ENCODE measurements at places on chromosomes 12 and 14. TPM values are rescaled to one million over a fixed set of nuclear protein-coding genes. Genes with fewer than 3 reads are reported as not detected.

Gene TNFAIP2
- not detected for total RNA-seq

Gene HCAR1
- total RNA-seq = not detected

Gene SSPN
- total RNA-seq = not detected

Gene RAB15
- 0.83 TPM for total RNA-seq

Gene GUCY2C
- 0.48 TPM for total RNA-seq

Gene GTF2H3
- total RNA-seq = 72.3 TPM

Gene IL26
- not detected for total RNA-seq

Gene ACTN1
- not detected for total RNA-seq

Gene GPRC5D
- not detected for total RNA-seq
